ENCODE measurements at places on chromosomes 5 and 9. TPM values are rescaled to one million over a fixed set of nuclear protein-coding genes. Genes with fewer than 3 reads are reported as not detected.

DNA sequence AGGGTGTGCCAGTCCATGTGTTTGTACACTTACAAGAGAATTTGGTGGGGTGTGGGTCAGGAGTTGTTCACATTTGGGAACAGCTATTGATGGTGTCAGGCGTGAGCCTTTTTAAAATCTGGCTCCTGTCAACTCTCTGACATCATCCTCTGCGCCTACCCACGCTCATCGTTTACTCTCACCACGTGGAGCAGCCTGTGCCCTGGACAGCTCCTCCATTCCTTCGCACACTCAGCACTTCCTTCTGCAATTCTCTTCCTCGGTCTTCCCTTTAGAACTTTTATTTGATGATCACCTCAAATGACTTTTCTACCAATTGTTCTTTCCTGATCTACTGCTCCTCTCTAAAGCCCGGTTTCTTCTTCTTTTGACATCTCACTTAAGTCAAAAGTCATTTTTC lies 42.1 kb upstream of the GNAQ start:
- peak; percentile 21 for DNase-seq

The HEMGN gene
- total RNA-seq: not detected

The RPL37 gene
- 1,240 TPM for total RNA-seq

The SKP1 gene
- total RNA-seq: 146 TPM

- DNase-seq: no peak
Observed at GRCh38 chr5:139686356-139686705, 38.2 kb downstream of the CXXC5 start.

The DCAF12 gene
- 30.6 TPM for total RNA-seq

DNA sequence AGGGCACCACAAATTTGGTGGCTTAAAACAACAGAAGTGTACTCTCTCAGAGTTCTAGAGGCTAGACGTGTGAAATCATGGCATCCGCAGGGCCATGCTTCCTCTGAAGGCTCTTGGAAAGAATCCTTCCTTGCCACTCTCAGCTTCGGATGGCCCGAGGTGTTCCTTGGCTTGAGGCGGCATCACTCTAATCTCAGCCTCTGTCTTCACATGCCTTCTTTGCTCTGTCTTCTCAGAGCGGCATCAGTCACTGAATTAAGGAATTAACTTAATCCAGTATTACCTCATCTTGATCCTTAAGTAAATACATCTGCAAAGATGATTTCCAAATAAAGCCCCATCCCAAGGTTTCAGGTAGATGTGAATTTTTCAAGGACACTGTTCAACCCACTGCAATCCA lies 211.1 kb upstream of the TRIM32 start:
- DNase-seq: no peak

DNA sequence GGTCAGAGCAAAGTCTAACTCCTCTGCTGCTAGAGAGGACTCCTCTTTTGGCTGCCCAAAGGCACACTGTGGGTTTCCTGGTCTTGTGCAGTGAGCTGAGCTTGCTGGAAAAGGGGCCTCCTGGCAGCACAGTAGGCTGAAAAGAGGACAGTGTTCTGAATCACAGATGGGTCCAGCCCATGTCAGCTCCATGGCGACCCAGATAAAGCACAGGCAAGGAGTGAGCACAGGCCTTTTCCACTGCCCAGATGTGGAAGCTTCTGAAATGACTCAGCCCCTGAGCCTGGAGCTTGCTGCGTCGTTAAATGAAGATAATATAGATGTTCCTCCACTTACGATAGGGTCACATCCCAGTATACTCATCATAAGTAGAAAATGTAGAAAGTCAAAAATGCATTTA lies 8.1 kb downstream of the CCDC180 start:
- no peak for DNase-seq

- no peak for DNase-seq
Observed at GRCh38 chr9:126982215-126983002, 67.8 kb downstream of the RALGPS1 start.

DNA sequence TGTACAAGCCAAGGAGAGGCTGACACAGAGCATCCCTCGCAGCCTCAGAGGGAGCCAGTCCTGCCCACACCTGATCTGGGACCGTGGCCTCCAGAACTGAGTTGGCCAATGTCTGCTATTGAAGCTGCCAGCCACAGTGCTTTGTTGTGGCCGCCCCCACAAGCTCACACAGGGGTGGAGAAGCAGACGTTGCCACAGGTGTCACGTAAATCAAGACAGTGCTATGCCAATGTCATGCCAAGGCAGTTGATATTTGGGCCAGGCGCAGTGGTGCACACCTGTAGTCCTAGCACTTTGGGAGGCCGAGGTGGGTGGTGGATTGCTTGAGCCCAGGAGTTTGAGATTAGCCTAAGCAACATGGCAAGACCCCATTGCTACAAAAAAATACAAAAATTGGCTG lies 17.3 kb upstream of the TERT start:
- DNase-seq: no peak

DNA sequence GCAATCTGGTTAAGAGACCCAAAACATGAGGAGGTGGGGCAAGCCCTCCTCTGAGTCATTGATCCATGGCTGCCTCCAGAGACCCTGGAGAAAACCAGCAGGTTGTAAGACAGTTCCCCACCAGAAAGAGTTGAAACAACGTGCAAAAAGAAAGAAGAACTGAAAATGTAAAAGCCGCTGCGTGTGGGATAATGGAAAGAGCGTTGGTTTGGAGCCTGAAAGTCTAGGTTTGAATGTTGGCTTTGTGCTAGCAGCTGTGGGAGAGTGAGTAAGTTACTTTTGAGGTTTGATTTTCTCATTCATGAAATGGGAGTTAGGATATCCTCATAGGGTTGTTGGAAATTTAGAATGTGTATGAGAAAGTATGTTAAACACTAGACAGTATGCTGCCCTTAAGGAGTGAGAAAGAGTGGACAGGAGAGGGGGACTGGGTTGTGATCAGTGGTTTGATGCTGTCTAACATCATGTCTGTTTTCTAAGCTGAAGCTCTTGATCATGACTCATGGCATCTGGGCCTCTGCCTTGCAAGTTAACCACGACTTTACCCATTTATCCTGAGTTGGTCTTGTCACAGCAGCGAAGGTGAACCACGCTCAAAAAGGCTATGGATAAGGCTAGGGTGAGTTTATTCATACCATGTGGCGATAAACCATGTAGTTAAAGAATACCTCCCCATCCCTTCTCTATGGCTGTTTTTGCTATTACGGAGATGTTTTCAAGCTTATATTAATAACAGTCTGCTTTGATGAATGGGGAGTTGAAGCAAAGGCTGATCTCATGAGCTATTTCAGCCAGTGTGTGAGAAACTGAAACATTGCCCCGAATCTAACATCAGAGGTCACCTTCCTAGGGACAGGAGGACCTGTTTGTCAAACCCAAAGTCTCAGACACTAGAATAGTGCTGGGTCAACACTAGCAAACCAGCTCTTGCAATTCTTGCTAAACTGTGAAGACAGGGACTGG lies 41.3 kb downstream of the ZNF366 start:
- DNase-seq: peak; percentile 58

The BSPRY gene
- total RNA-seq: 0.16 TPM

- DNase-seq: no peak
Observed at GRCh38 chr9:110809038-110809595, 140.5 kb downstream of the MUSK start.

DNA sequence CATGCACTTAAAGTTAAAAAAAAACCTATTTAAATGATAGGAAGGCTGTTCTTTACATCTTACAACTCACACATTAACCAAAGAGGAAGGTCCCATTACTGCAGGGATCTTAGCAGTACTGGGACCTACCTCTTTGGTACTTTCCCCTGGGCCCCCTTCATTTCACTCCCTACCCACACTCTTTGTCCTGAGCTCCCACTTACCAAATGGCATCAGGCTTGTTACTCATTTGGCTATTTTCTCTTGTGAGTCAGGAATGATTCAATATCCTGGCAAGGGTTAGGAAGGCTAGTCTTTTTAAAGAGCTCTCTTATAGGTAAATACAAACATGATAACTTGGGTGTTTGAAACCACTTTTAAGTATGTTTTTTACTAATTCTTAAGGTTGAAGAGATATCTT lies 117.4 kb upstream of the ELL2 start:
- peak; percentile 97 for DNase-seq

DNA sequence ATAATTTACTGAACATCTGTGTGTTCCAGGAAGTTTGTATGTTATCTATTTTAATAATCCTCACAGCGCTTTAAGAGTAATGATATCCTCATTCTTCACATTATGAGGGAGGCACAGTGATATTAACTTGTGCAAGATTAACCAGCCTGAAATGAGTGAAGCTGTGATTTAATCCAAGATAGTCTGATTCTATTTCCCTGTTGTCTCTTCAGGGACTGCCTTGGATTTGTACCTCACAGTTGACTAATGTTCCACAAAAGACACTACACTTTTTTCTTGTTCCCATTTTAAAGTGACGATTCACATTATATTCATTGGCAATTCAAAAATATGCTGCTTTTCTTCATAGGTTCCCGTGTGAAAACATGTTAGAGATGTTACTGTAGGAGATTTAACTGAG lies 125.3 kb upstream of the GNA14 start:
- DNase-seq: no peak

The IRX1 gene
- 200 TPM for total RNA-seq

GRCh38 chr5:10601246-10602030 lies 37.6 kb downstream of the ANKRD33B start:
- peak; percentile 86 for DNase-seq

The PAEP gene
- not detected for total RNA-seq

Data from mammary epithelial cell (primary cell).